ENCODE measurements at places on chromosomes 11 and 22.

DNA sequence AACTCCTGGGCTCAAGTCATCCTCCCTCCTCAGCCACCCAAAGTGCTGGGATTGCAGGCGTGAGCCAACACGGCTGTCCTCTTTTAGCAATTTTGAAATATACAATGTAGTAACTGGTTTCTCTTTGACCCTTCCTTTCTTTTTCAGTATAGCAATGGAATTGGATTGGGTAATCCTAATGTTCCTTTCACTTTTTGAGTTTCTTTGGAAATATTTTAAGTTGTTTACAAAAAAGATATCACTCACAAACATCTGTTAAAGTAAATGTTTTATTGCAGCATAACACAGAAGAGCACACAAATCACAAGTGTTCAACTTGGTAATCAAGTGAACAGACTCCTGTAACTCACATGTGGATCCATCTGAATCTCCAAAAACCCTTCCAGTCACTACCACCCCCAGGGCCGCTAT is 44.6 kb upstream of the EP300 start:
- no peak for DNase-seq

- DNase-seq = no peak
Observed at GRCh38 chr22:45210577-45210976, 30.1 kb downstream of the KIAA0930 start.

DNA sequence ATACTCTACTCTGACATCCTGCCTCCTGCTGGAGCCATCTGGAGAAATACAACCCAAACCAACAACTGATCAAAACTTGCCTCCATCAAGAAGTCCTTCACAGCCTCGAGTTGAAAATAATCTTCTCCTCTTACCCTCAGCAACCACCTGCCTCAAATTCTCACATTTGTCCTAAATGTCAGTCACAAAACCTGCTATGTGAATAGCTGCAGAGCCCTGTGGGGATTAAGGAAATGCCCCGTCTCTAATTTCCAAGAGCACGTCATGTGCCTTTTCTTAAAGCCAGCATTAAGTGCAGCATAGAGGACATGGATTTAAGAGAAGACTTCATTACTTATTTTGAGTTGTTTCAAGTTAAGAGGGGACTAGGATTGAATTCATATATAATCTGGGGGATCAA is 105.9 kb downstream of the TRPC6 start:
- DNase-seq = no peak

DNA sequence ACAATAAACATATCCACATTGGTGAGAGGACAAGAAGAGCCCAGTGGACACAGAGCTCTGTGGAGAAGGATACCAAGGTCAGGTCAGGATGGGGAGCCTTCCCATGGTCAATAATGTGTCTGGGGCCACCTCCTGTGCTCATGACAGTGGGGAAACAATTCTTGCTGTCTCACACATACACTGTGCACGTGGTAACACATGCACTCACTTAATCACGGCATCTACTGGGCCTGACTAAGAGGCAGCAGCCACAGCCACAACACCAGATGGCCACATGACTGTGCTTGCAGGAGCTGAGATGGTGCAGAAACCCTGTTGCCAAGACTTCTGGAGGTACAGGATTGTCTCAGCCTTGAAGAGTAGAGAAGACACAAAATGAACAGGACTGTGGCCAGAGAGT is 28.6 kb downstream of the C22orf42 start:
- DNase-seq = no peak

- DNase-seq = no peak
Observed at GRCh38 chr22:19477321-19478044, 1.5 kb downstream of the UFD1 start.

GRCh38 chr22:29211066-29211465 is 5.4 kb downstream of the EMID1 start:
- DNase-seq = no peak

DNA sequence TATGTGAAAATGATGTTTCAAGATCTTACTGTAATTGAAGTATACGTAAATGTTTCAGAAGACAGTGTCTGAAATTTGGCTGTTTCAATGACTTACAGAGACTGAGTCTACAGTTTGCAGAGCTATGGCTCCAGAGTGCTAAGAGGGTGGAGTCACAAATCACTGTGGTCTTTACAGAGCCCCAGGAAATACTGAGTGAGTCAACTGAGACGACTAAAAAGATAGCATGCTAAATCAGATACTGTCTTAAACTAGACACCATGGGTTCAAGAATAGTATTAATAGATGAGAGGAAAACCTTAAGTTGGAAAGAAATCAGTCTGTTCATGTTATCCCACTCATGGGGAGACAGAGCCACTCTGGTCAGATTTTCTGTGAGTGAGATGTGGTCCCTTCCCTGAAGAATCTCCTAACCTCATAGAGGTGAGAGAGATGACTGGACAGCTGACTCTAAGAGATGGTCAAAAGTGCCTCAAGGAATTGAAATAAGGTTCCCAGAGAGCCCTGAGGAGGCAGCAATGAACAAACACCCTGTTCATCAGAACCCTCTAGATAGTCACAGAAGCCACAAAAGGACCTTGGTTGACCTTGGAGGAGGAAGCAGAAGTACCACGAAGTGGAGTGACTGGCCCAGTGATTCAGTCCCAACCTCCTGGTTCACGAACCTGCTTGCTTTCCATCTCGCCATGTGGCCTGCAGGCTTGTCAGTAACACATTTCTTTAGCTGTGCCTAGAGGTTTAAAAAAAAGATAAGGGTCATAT is 30.2 kb downstream of the C11orf91 start:
- DNase-seq = no peak

DNA sequence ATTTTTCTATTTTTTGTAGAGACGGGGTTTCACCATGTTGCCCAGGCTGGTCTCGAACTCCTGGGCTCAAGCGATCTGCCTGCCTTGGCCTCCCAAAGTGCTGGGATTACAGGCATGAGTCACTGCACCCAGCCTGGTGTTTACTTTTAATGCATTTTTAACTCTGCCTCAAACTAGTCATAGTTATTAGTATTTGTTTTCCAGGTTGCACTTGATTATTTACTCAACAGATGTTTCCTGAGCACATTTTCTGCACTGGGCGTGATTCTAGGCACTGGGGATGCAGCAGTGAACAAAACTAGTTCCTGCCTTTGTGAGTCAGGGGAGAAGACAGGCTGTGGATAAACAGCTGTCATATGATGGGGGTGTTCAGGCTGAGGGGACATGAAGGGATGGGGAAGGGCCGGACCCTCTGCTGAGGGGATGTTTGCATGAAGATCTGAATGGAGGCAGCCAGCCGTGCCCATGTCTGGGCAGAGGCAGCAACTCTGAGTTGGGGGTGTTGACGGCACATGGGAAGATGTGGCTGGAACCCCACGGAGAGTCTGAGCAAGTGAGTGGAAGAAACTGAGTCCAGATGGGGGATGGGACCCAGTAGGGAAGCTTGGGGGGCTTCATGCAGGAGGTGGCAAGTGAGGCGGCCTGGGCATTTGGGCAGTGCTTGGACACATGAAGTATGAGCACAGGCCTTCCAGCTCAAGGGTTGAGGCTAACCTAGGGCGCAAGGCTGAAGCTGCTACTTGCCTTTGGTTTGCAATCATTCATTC is 34.4 kb downstream of the MPPED1 start:
- peak; percentile 54 for DNase-seq

DNA sequence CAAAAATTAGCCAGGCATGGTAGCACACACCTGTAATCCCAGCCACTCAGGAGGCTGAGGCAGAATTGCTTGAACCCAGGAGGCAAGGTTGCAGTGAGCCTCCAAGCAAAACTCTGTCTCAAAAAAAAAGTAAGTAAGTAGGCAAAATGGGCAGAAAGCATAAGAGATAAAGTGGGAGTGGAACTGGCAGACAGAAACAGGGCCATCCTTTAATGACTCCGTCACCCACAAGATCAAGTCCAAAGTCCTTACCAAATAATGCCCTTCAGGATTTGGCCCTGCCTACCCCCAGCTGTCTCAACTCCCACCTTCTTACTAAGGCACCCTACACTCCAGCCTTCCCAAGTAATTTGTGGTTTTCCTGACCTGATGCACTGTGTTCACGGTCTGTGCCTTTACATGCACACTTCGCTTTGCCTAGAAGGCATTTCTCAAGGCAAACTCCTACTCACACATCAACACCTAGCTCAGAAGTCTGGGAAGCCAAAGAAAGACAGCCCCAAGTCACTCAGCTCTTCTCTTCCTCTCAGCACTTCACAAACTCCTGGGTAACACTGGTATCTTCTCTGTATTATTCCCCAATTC is 6.1 kb downstream of the MAPK1 start:
- DNase-seq = no peak

DNA sequence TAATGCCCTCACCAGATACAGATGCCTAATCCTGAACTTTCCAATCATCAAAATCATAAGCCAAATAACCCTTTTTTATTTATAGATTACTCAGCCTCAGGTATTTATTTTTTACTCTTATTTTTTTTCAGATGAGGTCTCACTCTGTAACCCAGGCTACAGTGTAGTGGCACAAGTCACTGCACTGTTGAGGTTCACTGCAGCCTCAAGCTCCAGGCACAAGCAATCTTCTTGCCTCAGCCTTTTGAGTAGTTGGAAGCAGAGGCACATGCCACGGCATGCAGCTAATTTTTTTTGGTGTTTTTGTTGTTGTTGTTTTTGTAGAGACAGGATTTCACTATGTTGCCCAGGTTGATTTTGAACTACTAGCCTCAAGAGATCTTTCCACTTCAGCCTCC is 49.5 kb downstream of the TTC28 start:
- DNase-seq = no peak

DNA sequence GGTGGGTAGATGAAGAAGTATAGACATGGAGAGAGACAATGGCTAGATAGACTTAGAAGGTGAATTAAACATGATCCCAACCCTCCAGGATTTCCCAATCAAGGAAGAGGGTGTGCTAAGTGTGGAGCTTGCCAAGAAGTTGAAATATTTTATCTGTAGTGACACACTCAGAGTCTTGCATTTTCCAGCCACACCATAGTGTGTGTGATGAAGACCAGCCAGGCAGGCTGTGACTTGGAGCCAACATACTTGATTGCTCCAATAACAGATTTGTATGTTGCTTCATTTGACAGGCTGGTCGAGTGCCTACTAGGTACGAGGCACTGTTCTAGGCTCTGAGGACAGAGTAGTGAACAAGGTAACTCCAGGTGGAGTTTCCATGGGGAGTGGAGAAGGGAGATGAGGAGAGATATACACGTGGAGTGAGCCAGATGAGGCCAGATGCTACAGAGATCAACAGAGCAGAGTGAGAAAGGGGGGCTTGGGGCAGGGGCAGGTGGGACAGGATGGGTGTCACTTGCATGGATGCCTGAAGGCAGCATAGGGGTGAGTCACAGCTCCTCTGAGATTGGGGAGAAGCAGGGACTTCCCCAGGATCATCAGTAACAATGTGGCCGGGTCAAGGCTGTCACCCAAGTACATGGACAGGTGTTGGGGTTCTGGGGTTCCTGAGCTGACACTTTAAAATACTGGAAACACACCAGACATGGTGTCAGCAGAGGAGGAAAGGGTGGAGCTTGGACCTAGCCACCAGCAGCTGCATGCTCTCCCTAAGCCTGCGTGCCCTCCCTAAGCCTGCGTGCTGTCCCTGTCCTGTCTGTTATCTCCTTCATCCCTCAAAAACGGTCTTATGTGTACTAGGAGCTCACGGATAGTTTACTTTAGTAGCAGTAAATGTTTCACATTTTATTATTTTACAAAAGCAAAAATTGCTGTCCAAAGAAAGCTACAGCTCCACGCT is 23.6 kb downstream of the PDGFB start:
- no peak for DNase-seq

- DNase-seq = no peak
Observed at GRCh38 chr11:123391646-123392348, 38.3 kb upstream of the GRAMD1B start.

GRCh38 chr22:22865311-22866072 is 22.1 kb upstream of the IGLL5 start:
- no peak for DNase-seq

- no peak for DNase-seq
Observed at GRCh38 chr11:119093942-119094815, 7.5 kb downstream of the DPAGT1 start.

- DNase-seq = no peak
Observed at GRCh38 chr22:37498289-37498909, 12.2 kb upstream of the MFNG start.

- DNase-seq = no peak
Observed at GRCh38 chr11:7170431-7170830, 81.3 kb upstream of the SYT9 start.

- DNase-seq = no peak
Observed at GRCh38 chr11:43994196-43994595, 51.8 kb downstream of the C11orf96 start.

DNA sequence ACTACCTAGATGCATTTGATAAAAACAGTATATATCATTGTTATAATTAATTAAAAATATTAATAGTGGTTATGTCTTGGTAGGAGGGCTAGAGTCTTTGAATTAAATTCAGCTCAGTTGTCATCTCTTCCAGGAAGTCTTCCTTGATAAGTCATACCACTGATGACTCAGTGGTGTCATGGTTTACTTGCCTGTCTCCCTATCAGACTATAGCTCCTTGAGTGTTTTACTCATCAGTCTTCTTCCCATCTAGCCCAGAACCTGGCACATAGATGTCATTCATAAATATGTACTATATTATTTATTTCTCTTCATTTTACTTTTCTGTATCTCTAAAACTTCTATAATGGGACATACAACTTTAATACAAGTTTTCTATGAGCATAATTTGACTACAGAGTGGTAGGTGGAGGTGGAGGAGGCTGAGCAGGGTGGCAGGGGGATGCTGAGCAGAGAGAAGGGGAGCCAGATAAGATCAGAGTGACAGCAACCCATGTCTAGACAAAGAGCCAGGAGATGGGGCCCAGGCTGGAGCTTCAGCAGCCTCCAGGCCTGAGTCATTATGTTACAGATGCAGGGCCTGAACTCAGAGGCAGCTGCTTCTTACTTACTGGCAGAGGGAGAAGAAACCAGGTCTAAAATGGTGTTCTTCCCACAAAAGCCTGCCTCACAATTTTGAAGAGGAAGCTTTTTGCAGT is 82.3 kb upstream of the PHOX2A start:
- DNase-seq = no peak

Measured in NCI-H1436 treated with DMSO at 0.1 percent for 48 hours (cell line).